ENCODE measurements at places on chromosomes 4 and X.

DNA sequence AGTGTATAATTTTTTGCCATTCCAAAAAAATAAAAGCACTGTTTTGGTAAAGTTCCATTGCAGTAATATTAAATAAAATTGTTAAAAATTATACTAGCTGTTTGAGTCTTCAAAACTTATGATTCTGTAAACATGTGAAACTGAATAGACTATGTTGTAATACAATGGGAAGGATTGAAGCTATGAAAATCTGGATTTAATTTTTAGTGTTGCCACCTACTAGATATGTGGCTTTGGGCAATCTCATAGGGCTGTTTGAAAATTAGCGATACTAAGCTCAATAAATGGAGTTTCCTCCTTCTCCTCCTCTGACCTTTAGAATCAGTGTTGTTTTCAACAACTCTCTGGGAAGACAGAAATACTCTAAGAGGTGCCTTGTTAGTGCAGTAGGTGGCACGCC lies 4.5 kb downstream of the PGRMC2 start:
- DNase-seq: no peak

GRCh38 chr4:153643406-153644383 lies 40.4 kb upstream of the TLR2 start:
- DNase-seq: peak; percentile 72

DNA sequence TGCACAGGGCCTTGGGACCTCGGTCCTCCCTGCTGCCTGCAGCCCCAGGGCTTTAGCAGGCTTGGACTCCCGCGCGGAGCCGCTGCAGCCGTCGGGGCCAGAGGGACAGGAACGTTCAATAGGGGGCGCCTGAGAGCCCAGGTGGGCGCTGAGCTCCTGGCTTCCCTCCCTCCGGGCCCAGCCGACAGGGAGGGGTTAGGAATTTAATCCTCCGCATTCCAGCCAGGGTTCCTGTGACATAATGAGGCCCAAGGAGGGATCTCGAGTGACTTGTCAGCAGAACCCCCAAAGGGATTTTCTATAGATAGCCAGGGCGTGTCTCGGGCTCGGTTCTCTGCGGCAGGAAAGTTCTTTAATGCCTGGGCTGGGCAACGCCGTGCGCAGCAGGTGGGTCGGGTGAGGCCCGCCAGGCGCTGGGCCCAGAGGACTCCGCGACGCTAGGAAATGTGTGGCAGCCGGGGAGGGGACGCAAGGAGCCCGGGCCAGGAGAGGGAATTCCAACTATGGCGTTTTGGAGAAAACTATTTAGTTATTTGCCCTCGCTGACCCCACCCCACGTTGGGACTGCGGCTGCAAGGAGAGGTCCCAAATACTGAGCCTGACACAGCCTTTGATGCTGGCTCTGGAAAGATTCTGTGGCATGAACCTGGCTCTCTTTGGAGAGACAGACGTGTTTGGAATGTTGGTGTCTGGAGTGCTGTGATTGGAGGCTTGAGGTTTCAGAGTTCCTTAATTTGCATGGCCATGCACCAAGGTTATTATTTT lies 285.2 kb upstream of the GATB start:
- DNase-seq: peak; percentile 49

DNA sequence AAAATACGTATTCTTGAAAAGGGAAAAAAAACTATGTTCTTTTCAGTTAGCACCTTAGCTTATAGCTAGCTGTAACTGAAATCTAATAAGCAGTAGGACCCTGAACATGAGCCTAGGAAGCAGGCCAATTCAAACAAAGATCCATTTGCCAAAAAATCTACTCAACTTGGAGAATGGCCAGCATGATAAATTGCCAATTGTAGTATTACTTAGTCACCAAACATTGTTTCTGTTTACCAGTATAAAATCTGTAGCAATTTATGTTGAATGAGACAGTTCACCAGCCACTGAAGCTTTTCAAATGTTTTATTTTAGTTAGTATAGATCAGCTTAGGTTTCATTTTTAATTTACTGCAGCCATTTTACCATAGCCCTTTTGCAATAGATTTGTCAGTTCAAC lies 323.6 kb upstream of the DIPK2B start:
- no peak for DNase-seq

- no peak for DNase-seq
These were observed 976.8 kb upstream of the ADGRL3 start for GRCh38 chr4:60223208-60223923.

Measured in GM03348 (cell line).